ENCODE measurements at places on chromosomes 4 and X.

- DNase-seq = no peak
Observed at GRCh38 chrX:117641913-117642656, 474.5 kb downstream of the KLHL13 start.

GRCh38 chrX:13364230-13364857, 44.5 kb upstream of the ATXN3L start:
- no peak for DNase-seq

DNA sequence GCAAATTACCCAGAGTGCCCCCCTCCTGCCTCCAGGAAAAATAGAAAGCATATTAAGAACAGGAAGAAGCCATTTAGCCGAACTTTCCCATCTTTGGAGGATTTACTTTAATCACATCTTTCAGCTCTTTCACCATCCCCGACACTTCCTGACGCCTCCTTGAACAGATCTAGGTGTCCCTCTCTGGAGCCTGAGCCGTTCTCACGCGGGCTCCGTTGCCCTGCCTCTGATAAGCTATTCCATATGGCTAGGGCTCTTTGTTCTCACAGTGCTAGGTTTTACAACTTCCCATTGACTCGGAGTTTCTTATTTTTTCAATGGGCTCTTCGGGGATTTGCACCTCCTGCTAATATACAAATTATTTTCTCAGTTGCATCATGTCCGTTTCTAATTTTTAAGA, 82.1 kb upstream of the GPC4 start:
- no peak for DNase-seq

- no peak for DNase-seq
Observed at GRCh38 chr4:112219826-112220366, 11.7 kb upstream of the AP1AR start.

GRCh38 chrX:20515841-20516461, 249.2 kb upstream of the RPS6KA3 start:
- no peak for DNase-seq

DNA sequence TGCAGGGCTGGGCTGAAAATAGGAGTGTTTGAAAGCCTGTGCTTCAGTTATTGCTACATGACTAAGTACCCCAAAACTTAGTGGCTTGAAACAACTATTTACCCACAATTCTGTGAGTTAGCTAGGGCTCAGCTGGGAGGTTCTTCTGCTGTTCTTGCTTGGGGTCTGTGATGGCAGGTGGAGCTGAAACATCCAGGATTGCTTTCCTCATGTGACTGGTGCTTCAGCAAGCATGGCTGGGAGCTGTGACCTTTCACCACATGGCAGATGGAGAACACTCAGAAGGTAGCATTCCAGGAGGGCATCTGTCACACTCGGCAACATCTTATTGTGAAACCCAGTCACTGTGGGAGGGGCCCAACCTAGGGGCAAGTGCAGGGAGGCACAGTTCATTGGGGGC, 57.0 kb upstream of the TBC1D14 start:
- DNase-seq = no peak

DNA sequence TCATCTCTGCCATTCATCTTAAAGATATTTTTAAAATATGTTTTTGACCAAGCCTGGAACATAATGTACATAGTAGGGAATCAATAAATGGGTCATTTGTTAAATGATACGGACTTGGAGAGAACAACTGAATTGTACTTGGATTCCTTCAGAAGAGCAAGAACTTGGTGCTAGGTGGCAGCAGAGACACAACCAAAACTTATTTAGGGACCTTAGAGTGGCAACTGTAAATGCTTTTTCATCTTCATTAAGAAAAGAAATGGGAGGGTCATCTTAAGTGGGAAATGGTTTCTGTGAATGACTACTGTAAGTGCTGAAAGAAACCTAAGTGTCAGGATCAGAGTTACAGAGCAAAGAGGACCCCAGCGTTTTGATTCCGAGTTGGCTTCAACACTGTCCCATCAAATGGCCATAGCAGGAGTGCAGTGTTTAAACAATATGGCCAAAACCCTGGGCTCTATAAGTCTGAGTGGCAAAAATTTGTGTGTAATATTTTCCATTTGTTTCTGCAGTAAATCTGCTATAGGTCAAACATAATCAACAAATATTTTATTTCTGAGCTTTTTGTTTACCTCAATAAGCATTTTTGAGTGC, 213.6 kb downstream of the PALLD start:
- no peak for DNase-seq

GRCh38 chr4:33133723-33134122, 2413.6 kb downstream of the PCDH7 start:
- DNase-seq = no peak

- DNase-seq = no peak
Observed at GRCh38 chr4:37733240-37733867, 47.2 kb upstream of the RELL1 start.

DNA sequence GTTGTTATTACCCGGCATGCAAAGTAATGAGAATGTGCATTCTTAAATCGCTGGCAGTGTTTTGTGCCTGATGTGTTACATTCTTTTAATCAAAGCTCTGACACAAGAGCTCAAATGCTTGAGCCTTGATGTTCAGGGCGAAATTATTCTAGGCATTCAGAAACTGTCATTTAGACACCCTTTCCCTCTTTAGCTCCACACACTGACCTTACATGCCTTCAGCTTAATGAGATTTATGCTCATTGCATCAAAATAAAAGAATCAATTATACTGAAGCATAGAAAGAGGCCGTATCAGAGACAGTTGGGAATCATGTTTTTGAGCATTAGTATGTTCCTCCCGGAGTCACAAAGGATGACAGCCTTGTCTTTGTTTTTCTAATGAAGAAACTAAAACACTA, 56.7 kb downstream of the FAM114A1 start:
- DNase-seq = no peak

DNA sequence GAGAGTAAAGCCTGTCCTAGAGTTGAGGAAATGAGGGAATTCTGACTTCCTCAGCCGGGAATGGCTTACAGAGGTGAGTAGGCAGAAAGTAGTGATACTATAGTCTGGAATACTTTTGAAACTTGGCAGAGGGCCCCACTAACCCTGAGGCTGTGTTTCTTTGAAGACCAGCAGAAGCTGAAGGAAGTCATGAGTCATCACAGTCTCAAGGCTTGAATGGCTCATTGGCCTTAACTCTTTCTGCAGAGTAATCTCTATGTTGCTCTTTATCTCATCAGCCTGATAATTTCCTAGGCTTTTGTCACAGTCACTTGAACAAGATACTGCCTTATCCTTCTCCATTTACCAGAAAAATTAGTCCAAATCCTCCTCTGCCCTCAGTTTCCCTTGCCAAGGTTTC, 80.8 kb downstream of the ANKRD50 start:
- DNase-seq = no peak

GRCh38 chrX:14936561-14936960, 63.3 kb downstream of the MOSPD2 start:
- DNase-seq = no peak

DNA sequence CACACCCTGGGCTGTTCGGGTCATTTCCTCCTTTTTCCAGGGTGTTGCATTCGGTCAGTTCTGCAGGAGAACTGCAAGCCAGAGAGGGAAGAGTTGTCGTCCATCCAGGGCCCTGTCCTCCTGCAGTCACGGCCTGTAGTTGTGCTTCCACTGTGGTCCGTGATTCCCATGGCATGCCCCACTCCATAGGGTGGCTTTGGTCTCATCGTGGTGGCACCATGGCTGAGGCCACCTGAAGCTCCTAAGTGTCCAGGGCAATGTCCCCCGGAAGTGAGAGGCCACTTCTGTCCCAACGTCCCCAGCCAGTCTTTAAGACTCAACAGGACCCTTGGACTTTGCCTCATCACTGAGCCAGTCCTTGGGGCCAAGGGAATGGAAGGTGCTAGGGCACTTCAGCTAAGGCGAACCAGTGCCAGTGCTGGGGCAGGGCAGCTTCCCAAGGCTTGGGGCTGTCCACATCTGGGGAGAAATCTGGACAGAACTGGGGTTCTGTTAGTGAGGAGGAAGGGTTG, 83.7 kb downstream of the HTRA3 start:
- DNase-seq = no peak

DNA sequence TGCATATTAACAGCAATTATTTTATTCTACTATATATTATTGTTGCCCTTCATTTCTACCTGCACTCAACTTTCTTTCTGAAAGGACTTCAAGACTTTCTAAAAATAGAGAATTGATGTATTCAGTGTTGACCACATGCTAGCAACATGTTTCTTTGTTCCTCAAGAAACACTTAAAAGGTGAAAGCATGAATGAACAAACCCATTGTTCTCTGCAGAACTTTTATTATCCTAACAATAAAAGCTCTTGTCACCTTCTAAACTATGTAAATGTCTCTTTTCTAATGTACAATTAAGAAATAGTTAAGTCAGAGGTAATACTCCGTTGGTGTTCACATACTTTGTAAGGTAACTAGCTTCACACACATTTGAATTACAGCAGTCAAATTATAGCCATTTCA, 638.7 kb downstream of the FSTL5 start:
- no peak for DNase-seq

GRCh38 chr4:587671-588350, 11.7 kb upstream of the TMEM271 start:
- DNase-seq = no peak

DNA sequence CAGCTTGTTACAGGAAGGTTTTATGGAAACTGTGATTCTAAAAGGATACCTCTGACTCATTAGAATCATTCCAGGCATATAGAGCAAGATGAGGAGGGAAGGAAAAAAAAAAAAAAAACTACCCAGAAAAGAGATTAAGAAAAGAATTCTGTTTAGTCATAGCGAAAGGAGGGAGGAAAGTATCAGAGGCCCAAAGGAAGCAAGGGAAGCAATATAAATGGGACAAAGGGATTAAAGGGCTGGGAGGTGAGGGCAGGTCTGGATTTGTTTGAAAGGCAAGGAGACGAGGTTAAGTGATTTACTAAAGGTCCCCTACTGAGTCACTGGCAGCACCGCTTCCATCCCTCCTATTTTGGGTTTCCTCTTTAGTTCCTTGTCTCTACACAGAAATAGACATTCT, 88.6 kb upstream of the IL1RAPL1 start:
- no peak for DNase-seq

- DNase-seq = no peak
Observed at GRCh38 chr4:88629826-88630225, 37.5 kb downstream of the HERC3 start.

DNA sequence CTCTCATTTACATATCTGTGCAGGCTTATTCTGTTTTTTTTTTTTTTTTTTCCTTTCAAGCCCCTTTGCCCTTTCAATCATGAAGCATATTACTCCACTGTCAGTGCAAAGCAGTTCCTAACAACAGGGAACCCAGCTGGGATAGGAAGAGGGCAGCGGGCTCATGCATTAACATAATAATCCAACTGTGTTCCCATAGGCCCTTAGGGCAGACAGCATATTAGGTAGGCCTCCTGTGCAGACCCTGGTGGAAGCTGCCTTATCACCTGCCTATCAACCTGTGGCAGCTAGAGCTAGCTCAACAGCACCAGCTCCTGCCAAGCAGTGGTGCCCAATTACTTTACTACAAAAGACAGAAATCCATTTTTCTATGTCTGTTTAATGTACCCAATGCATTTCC, 49.3 kb downstream of the SLC10A7 start:
- no peak for DNase-seq

- DNase-seq = no peak
Observed at GRCh38 chr4:93267747-93268146, 560.8 kb upstream of the ATOH1 start.

- no peak for DNase-seq
Observed at GRCh38 chr4:90840828-90841227, 713.6 kb downstream of the CCSER1 start.

GRCh38 chr4:138918169-138918869, 97.3 kb upstream of the NOCT start:
- DNase-seq = no peak

GRCh38 chrX:153926858-153927671, 1.0 kb upstream of the ARHGAP4 start:
- peak; percentile 76 for DNase-seq

DNA sequence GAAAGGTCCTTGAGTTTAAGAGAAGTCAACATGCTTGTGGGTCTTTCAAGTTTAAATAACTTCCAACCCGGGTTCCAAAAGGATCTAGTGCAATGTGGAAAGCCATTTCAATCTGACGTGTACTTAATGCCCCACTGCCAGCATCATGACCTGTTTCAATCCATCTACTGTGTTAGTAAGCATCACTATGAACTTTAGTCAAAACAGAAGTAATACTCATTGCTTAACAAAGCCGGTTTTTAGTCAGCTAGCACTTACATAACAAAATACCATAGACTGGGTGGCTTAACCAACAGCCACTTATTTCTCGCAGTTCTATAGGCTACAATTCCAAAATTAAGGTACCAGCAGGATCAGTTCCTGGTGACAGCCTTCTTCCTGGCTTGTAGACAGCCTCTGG, 677.5 kb downstream of the DMD start:
- no peak for DNase-seq

DNA sequence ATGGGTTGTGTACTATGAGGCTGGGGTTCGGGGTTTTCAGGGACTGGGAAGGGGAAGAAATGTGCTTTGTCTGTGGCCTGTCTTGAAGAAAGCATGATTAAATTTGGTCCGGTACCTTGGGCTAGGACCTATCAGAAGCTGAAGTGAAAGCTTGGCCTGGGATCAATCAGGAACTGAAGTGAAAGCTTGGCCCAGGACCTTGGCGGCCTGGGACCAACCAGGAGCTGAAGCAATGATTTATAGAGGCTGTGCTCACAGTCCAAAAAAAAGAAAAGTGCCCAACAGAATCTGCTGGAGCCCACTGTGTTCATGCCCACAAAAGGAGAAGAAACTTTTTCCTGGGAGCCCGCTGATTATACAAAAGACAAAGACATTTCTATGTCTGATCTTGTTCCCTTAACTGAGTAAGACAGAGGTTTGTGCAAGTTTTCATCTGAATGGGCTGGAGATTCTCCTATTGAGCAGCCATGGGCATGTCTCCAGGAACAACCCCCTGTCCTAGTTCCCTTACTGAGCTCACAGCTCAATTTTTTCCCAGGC, 1427.9 kb downstream of the FAM133A start:
- no peak for DNase-seq

DNA sequence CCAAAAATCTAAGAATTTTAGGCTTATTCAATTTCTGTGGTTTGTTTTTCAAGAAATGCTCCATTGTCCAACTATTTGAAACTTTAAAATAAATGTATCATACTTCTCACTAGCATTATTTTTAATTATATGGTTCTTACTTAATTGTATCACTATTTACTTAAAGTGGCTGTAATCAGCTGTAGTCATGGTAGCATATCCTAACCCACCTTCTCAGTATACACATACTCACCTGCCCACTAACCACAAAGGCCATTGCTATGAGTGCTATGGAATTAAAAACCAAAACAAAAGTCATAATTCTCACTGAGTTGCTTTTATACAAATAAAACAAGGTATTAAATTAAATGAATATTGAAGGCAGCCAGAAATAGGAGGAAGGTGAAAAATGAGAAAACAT, 5.0 kb downstream of the FBXO8 start:
- no peak for DNase-seq

DNA sequence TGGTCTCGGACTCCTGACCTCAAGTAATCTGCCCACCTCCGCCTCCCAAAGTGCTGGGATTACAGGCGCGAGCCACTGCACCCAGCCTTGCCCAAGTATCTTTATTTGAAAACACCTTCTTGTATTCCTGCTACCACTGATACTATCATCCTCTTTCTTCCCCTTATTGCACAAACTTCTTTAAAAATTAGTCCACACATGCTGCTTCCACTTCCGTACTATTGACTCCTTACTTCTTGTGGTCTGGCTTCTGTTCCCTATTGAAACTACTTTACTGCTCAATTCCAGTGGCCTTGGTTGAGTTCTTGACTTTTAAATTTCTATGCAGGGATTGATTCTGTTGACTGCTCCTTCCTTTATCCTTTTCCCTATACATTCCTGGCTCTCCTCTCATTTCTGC, 38.8 kb downstream of the MTM1 start:
- no peak for DNase-seq

- no peak for DNase-seq
Observed at GRCh38 chrX:95290455-95290854, 1394.2 kb upstream of the DIAPH2 start.

GRCh38 chr4:93319041-93319440, 509.5 kb upstream of the ATOH1 start:
- DNase-seq = no peak

Data from NCI-H1105 (cell line).